ENCODE measurements at places on chromosomes 7 and 10. TPM values are rescaled to one million over a fixed set of nuclear protein-coding genes. Genes with fewer than 3 reads are reported as not detected.
A peak's percentile ranks its signal among the peaks of the same experiment; 100 is the strongest.

DNA sequence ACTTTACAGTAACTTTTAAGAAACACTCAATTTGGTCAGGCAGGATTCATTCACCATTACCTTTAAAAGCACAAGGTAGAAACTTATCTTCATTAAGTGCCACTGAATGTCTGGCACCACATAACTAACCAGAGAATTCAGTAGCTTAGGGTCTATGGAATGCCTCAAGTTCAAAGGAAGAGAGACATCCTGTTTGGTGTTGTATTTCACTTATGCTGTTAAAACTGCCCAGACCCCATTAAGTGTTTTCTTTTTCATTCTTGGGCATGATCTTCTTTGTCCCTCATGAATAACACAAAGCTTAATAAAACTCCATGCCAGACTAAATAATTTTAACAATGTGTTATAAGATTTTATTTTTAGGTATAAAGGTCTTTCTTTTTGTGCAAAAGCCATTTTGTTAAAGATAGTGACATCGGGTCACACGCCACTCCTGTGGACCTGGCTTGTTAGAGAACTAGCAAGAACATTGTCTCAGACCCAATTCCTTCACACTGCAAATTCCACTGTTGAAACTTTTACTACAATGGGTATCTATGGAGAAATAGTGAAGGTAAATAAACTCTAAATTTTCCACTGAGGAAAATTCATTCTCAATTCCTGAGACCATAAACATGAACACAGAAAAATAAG, 221.0 kb downstream of the TWIST1 start:
- DNase-seq, result no peak

DNA sequence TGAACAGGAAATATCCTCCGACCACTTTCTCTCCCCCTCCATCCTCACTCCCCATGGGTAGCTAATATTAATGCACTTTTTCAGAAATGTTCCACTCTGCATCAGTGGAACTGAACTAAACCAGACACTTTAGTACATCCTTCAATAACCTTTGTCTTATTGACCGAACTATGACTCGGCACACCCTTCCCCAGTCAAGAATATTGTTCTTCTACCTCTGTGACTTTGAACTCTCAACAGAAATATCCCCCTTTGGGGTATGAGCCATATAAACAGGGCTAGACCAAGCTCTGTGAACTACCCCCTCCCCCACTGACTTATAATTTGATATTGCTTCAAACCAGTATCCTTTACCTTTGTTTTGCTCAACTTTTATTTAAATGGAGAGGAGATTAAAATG, 57.9 kb upstream of the CAPZA2 start:
- DNase-seq, result no peak

DNA sequence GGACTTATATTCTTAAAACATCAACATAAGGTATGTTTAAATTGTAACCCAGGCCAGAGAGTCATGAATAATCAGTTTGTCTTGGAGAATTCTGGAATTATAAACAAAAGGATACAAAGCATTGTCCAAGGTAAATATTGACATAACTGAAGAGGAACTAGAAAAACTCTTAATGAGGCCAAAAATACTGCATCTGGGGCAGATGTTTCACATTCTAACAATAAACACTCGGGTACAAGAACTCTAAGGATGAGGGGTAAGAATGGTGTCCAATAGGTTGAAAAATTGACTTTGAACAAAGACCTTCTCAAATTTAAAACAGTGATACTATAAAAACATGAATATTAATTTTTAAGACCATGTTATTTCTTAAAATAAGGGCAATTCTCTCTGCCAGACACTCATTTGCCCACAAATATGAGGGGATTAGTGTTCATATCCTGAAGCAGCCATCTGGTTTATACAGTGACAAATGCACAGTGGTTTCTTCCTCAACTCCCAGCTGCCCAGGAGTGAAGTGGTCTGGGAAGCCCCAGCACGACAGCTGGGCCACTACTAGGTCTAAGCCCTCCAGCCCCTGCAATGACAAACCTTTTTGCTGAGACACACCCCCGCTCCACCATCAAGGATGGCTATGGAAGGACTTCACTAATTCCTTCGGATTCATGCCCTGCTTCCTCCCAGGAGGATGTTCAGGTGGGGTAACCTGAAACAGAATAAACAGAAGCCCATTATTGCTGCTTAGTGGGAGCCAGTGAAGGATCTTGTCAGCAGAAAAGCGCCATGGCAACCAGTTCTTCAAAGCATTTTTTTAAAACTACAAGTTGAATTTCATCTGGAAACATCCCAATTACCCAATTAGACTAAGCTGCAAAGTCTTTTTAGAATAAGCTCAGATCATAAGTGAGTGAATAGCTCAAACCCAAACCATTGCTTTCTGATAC, 107.5 kb upstream of the ARID5B start:
- no peak for DNase-seq

DNA sequence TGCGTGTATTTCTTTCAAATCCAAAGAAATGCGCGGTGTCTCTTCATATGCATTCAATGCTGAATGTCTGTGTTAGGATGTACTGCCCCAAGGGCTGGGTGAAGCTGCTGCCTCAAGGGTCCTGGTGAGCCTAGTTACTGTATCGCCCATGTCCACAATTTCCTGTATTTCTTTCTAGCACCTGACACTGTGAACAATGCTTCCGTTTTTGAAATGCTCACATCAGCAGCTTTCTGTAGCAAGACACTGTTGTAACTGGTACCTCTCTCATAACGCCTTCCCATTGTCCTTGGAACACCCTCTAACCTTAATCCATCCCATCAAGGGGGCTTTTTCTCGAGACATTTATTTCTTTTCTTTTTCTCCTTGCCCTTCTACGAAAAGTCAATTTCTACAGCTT, 25.1 kb downstream of the NRP1 start:
- no peak for DNase-seq

DNA sequence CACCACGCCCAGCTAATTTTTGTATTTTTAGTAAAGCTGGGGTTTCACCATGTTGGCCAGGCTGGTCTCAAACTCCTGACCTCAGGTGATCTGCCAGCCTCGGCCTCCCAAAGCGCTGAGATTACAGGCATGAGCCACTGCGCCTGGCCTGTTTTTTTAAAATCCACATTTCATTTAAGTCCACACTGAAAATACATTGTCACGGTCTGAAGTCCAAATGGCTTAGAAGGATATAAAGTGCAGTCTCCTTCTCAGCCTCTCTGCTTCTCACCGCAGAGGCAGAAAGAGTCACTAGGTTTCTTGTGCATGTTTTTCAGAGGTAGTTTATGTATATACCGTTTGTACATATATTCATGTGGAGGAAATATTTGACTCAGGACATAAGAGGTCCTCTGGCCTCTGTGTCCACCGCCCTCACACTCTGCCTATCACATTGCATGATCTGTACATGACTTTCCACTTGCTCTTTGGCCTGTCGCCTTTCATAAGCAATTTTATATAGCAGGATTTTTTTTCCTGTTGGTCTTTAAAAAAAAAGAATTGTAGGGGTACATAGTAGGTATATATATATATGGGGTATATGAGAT, 42.9 kb downstream of the BLNK start:
- DNase-seq, result peak; percentile 36

DNA sequence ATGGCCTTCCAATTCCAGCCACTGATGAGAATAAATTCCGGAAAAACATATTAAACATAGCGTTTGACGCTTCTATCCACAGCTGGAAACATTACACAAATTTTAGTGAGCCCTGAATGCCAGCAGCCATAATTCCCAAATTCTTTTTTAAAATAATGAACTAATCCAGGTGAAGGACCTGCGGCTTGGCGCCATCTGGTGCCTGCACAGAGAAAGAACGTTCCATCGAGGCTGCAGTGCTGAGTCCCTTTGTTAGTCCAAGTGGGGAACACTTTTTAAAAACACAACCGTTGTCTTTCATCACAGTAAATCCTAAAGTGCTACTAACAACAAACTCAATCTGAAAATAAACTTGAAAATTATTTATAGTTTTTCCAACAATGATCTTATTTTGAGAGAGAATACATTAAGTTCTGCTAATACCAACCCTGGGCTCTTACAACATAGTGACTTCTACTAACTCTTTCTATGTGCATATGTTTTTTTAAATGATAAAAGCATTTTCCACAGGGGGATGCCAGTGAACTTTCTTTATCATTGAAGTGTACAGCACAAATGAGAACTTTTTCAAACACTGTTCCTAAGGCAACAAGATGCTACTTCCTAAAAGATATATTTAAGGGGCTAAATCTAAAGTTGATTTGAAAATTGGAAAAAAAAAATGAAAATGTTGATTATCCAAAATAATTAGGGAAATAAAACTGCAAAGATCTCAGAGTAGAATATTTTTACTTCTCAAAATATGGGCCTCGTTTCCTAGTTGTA, 166.9 kb upstream of the RNF32 start:
- no peak for DNase-seq

DNA sequence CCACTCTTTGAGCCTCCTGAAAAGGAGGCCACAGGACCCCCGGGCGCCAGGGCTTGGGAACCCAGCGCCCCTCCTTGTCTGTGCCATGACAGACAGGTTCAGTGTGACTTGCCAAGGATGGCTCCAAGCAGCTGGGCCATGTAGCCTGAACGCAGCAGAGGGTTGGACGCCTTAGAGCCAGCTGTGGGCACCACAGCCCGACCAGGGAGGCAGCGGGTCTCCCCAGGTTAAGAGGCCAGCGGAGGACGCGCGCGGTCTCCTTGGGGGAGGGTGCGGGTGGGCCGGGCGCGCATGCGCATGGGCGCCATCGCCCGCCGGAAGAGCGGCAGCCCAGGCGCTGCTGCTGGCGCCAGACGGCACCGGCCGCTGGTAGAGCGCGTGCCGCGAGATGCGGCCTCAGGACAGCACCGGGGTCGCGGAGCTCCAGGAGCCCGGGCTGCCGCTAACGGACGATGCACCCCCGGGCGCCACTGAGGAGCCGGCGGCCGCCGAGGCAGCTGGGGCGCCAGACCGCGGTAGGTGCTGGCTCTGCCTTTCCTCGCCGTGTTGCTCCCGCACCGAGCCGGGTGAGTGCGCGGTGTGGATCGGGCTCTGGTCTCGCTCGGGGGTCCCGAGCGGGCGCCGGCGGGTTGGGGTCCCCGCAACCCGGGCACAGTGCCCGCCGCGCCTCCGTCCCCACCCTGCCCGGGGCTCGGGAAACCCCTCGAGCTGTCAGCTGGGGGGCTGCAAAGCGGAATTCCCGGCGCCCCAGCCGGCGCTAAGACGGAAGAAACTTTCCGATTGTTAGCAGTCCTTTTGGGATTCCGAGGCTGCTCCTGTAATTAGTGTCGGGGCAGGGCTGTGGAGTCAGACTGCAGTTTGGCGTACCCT, at the start of gene SLC35G1:
SLC35G1 (plus strand) TSS at position 333 of the 870 bp plus-strand sequence; CDS start at position 389, 56 bp downstream.
- DNase-seq, result peak; percentile 58

Gene CASP2
- 39.4 TPM for total RNA-seq

GRCh38 chr7:1240517-1241257, 8.0 kb downstream of the UNCX start:
- no peak for DNase-seq
